ENCODE measurements at places on chromosomes 3 and 15. TPM values are rescaled to one million over a fixed set of nuclear protein-coding genes. Genes with fewer than 3 reads are reported as not detected.

DNA sequence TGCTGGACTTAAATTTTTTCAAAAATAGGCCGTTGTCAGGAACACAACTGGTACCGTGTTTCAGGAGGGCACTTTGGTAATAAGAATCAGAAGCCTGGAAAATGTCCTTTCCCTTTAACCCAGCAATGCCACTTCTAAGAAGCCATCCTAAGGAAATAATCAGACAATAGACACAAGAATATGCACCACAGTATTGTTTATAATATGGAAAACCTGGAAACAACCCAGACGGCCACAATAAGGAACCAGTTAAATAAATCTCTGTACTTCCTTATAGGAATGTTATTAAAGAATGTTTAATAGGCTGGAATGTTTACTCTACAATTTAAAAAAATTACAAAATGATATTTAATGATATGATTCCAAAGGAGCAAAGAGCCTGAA, 30.4 kb upstream of the ATP1B3 start:
- H3K4me3 ChIP-seq: no peak overlapping the region
- peak overlapping the region; percentile 14 for H3K27ac ChIP-seq
- no peak for DNase-seq
- H3K4me1 ChIP-seq: no peaks in the 10 kb centered on the region

DNA sequence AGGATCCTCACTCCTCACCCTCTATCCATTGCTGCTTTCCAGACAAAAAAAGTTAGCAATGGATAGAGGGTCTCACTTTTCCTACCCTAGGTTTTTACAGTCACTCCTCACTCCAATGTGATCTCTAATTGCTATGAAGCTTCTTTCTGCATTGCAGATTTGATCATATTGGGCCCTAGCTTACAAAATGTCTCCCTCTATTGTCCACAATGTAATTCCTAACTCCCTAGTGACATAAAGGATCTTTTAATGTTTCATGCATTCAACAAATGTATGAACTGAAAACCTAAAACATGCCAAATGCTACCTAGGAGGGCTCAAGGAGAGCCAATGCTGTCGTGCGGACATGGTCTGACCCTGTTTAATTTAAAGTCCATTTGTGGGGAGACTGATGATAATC, 234.8 kb downstream of the CADM2 start:
- DNase-seq: no peak
- H3K36me3 ChIP-seq: no peaks in the 10 kb centered on the region
- H3K4me1 ChIP-seq: no peaks in the 10 kb centered on the region
- no peaks in the 10 kb centered on the region for H3K27me3 ChIP-seq

GRCh38 chr3:15638193-15638890, 36.8 kb downstream of the BTD start:
- no peaks in the 10 kb centered on the region for H3K27me3 ChIP-seq
- no peak overlapping the region for H3K4me3 ChIP-seq
- no peaks in the 10 kb centered on the region for H3K36me3 ChIP-seq
- no peak for DNase-seq

DNA sequence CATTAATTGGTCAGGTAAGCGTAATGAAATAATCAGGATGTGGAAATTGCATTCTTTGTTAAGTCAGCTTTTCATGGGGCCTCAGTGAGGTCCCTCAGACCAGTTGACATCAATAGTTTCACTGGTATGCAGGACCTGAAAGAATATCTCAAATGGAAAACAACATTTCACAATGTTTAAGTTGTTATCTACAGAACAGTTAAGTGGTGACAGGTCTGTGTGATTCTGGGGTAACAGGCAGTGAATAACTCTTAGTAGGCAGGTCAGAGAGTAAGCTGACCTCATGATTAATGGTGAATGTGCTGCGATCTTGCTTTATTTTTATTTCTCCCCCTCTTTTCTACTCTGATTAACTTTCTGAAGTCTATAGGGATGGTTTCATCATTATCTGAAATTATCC, 28.9 kb upstream of the ACP3 start:
- no peak for DNase-seq
- no peaks in the 10 kb centered on the region for H3K4me1 ChIP-seq
- H3K36me3 ChIP-seq: no peaks in the 10 kb centered on the region
- no peak overlapping the region for H3K27ac ChIP-seq
- H3K27me3 ChIP-seq: no peaks in the 10 kb centered on the region

DNA sequence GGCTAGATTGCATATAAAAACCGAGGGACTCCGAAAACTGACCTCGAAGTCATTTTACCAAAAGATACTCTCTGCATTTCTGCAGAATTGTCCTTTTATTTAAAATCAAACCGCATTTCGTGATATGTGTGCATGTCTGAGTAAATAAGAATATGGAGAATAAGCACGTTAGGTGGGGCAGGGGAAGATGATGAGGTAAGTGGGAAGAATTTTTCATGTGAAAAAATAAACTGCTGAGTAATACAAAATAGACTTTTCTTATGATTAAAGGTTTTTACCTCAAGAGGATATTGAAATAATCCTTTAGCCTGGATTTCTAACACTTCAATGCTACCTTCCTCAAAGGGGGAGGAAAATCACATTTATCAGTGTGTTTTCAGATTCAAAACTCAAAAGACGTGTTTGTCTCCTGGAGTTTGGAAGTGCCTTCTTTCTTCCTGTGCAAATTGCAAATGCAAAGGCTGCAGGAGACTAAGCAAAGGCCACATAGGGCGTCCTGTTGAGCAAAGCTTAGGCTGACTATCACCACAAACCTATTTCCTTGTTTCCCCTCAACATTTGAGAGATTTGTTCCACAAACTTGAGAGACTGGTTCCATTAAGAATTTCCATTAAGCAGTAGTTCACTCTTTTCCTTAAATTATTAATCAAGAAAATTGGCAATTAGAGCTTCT, 813.5 kb downstream of the MCTP2 start:
- H3K36me3 ChIP-seq: no peaks in the 10 kb centered on the region
- DNase-seq: no peak
- no peaks in the 10 kb centered on the region for H3K4me1 ChIP-seq
- H3K27ac ChIP-seq: no peak overlapping the region

DNA sequence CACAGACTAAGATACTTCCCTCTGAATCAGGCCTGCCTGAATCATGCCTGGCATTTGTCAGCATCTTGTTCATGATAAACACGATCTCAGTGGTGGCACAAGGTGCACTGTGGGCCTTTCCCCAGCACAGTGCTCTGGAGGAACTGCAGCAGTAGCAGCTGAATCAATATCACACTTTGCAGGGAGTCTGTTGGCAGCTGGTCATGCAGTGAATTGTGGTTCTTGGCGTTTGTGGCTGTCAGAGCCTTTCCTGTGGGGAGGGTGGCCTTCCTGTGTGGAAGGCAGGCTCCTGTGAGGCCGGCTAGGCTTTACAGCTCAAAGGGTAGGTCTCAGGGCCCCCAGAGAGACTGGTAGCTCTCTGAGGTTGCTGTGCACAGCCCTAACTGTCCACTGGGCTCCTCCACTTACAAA, 54.4 kb upstream of the TLE3 start:
- H3K36me3 ChIP-seq: no peaks in the 10 kb centered on the region
- H3K4me3 ChIP-seq: no peak overlapping the region
- no peaks in the 10 kb centered on the region for H3K27me3 ChIP-seq
- DNase-seq: no peak
- no peak overlapping the region for H3K27ac ChIP-seq

DNA sequence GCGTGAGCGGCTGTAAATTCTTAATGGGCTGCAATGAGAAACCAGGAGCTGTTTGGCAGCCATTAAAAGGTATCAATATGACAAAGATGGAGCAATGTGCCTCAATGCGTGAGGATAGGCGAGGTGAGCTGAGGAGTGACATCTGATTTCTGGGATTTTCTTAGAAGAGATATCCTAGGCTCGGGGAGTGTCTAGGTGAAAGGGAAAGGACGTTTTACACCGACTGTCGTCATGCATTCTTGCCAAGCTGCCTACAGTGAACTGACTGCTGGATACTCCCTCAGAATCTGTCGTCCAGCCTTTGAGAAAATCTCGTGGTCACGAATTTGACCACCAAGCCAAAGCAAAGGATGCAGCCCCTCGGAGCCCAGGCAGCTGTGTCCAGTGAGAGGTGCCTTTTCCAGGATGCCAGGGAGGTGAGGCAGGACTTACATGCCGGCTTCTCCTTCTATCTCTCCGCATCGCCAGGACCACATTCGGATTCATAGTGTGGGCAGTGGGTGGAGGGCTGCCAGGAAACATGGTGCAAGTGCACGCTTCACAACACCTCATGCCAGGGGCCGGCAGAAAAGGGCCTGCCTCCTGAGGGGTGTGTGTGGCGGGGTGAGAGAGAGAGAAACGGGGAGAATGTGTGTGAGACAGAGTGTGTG, 80.3 kb upstream of the ABHD17C start:
- no peaks in the 10 kb centered on the region for H3K27me3 ChIP-seq
- no peaks in the 10 kb centered on the region for H3K4me1 ChIP-seq
- H3K4me3 ChIP-seq: no peak overlapping the region
- H3K27ac ChIP-seq: no peak overlapping the region
- H3K36me3 ChIP-seq: no peaks in the 10 kb centered on the region
- peak; percentile 12 for DNase-seq

- H3K27me3 ChIP-seq: no peaks in the 10 kb centered on the region
- H3K36me3 ChIP-seq: no peaks in the 10 kb centered on the region
- H3K4me3 ChIP-seq: no peak overlapping the region
- no peak for DNase-seq
- H3K27ac ChIP-seq: no peak overlapping the region
These were observed 159.8 kb upstream of the MITF start for GRCh38 chr3:69579306-69580041.

GOLGA8S gene
- total RNA-seq: not detected

ENTPD3 gene
- total RNA-seq: 0.22 TPM

CLCN2 gene
- 71.6 TPM for total RNA-seq

LRRC2 gene
- total RNA-seq: 2.0 TPM

MKRN3 gene
- not detected for total RNA-seq

SCAPER gene
- 15.2 TPM for total RNA-seq

SNUPN gene
- 19.1 TPM for total RNA-seq

CCNB2 gene
- 64.0 TPM for total RNA-seq

Measured in colonic mucosa (tissue), 4 donors.